ENCODE measurements at places on chromosomes 6 and 20. TPM values are rescaled to one million over a fixed set of nuclear protein-coding genes. Genes with fewer than 3 reads are reported as not detected.

Gene MYMX
- total RNA-seq: 0.53 TPM

Gene FAM209B
- not detected for total RNA-seq

DNA sequence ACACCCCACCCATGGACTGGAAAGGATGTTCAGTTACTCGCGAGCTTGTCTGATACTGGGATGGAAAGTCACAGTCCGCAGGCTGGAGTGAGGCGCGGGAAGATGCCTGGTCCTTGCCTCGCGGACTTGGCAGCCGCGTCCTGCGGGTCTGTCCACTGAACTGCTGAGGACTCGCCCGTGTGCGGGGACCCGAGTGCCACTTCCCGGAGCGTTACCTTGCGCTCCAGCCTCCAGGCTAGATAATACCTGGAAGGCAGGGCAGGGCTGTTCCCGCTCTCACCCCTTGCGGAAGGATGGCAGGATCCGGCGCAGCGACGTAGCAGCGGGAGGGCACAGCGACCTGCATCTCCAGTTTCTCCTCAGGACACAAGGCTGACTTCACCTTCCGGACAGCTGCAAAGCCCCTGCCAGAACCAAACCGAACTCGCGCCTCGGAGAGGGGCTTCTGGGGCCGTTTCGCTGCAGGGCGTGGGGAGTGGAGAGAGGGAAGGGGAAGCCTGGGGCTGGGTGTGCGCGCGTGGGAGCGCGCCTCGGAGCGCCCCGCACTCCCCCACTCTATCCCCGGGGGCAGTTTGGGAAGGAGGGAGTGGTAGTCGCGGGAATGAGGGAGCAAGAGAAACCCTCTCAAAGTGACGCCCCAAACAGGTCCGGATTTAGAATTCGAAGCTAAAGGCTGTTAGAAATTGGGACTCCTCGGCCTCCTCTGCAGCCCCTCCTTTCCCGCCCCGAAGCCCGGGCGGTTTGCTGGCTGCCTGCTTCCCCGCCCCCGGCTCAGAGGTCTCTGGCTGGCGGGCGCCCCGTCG lies at the start of gene KCNQ5:
Gene KCNQ5, plus strand, starts transcription at position 774 of the 803 bp plus-strand sequence.
- H3K27ac ChIP-seq: no peak within 1 kb of the TSS
- H3K4me1 ChIP-seq: peaks cover 18% of the 10 kb centered on the region
- H3K27me3 ChIP-seq: peaks cover 28% of the 10 kb centered on the region
- H3K4me3 ChIP-seq: peak within 1 kb of the TSS; percentile 47
- no peaks in the 10 kb centered on the region for H3K36me3 ChIP-seq
- DNase-seq: no peak

DNA sequence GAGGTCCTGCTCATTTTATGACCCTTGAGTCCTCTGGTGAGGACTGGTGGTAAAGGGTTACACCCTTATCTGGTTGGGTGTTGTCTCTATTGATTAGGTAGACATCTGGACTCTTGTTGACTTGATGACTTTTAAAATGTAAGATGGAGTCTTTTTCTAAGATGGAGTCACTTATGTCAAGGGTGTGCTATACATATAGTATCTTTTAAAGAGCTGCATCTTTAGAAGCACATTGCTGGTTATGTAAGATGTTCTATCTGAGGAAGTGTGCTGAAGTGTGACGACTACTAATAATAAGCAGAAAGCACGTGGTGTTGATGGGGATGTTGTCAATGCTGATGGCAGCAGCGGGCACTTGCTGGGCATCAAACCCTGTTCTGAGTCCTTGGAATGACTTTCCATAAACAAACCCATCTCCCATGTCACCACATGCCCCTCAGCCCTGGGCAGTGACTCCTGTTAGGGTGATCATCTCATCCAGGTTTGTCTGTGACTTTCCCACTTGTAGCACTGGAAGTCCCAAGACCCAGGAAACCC lies 229.6 kb downstream of the EYA2 start:
- H3K27me3 ChIP-seq: no peaks in the 10 kb centered on the region
- H3K4me1 ChIP-seq: peaks cover 39% of the 10 kb centered on the region
- DNase-seq: no peak
- no peaks in the 10 kb centered on the region for H3K36me3 ChIP-seq

DNA sequence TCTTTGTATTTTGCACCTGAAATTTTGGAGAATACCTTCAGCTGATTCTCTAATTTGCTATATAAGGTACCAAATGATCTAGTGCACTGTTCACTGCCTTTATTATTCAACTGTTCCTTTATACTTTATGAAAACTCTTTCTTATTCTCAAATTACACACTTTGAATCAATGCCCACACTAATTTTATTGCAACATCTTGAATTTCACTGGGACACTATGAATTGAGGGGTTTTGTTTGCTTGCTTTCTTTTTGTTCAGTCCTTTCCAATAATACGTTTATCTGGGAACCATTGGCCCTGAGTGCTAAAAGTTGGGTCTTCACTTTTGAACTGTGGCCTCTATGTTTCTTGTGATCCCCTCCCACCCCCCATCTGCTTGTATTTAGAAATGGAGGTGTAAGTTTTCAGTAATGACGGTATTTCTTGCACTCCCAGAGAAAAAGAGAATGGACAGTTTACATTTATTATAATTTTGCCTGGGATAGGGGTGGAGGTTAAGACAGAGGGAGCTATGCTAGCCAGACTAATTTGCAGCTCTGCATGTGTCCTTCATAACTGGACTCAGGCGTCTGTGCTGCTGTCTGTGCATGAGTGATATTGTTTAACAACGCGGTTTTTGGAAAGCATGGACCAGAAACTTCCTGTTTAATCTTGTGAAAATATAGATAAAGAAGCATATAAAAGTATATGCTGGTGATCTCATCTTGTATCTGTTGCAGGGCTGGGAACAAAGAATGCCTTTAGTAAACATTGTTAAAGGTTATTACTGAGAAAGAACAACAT lies 98.1 kb downstream of the DNAH8 start:
- no peaks in the 10 kb centered on the region for H3K36me3 ChIP-seq
- no peak for DNase-seq
- no peak overlapping the region for H3K4me3 ChIP-seq
- H3K27ac ChIP-seq: no peak overlapping the region
- H3K4me1 ChIP-seq: no peaks in the 10 kb centered on the region

DNA sequence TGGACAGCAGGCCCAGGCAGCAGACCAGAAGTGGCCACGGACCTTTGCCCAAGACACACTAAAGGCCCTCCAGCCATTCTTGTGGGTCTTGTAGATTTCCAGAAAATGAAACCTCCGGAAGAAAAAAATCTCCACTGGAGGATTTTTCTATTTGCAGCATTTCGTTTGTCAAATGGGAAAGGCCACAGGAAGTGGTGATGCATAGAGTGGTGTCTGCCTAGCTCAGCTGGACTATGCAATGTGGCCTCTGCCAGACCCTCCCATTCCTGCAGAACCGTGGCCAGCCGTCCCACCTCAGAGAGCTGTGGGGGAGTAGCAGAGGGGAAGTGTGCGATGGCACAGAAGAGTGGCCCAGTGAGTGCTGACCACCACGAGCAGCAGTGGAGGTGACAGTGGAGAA lies 24.0 kb upstream of the INSM1 start:
- DNase-seq: no peak
- no peak overlapping the region for H3K4me3 ChIP-seq
- no peaks in the 10 kb centered on the region for H3K27me3 ChIP-seq
- H3K27ac ChIP-seq: no peak overlapping the region
